Activated naive CD4-positive, alpha-beta T cell treated with anti-CD3 and anti-CD28 coated beads, Interleukin-2, amount 10 ng/mL, durations not matched to agents 7 days and 5 days (primary cell): ENCODE measurements at places on chromosomes 3 and 15.

GRCh38 chr3:77160931-77161497 is 121.1 kb downstream of the ROBO2 start:
- no peaks in the 10 kb centered on the region for H3K27me3 ChIP-seq
- DNase-seq = no peak
- no peaks in the 10 kb centered on the region for H3K36me3 ChIP-seq
- H3K4me3 ChIP-seq = no peak overlapping the region
- no peaks in the 10 kb centered on the region for H3K4me1 ChIP-seq

GRCh38 chr15:65639509-65639908 is 17.8 kb downstream of the SLC24A1 start:
- H3K4me1 ChIP-seq = peaks cover 9% of the 10 kb centered on the region
- H3K36me3 ChIP-seq = no peaks in the 10 kb centered on the region
- H3K4me3 ChIP-seq = no peak overlapping the region
- DNase-seq = no peak
- H3K27ac ChIP-seq = no peak overlapping the region
- H3K27me3 ChIP-seq = peaks cover 6% of the 10 kb centered on the region

GRCh38 chr3:13769422-13769821 is 110.4 kb downstream of the WNT7A start:
- no peak for DNase-seq
- H3K4me1 ChIP-seq = peaks cover 5% of the 10 kb centered on the region
- no peak overlapping the region for H3K4me3 ChIP-seq
- peaks cover 7% of the 10 kb centered on the region for H3K27me3 ChIP-seq
- no peaks in the 10 kb centered on the region for H3K36me3 ChIP-seq

- H3K4me1 ChIP-seq = peaks cover 34% of the 10 kb centered on the region
- H3K27me3 ChIP-seq = no peaks in the 10 kb centered on the region
- DNase-seq = no peak
- H3K4me3 ChIP-seq = no peak overlapping the region
Observed at GRCh38 chr15:52557274-52557641, 11.6 kb downstream of the ARPP19 start.

GRCh38 chr3:156206157-156206556 is 85.8 kb downstream of the KCNAB1 start:
- peaks cover 3% of the 10 kb centered on the region for H3K27me3 ChIP-seq
- no peaks in the 10 kb centered on the region for H3K36me3 ChIP-seq
- H3K4me3 ChIP-seq = no peak overlapping the region
- H3K27ac ChIP-seq = no peak overlapping the region

- H3K4me1 ChIP-seq = no peaks in the 10 kb centered on the region
- DNase-seq = no peak
- H3K4me3 ChIP-seq = no peak overlapping the region
- peaks cover 3% of the 10 kb centered on the region for H3K27me3 ChIP-seq
Observed at GRCh38 chr15:48579945-48580671, 65.4 kb downstream of the FBN1 start.

GRCh38 chr3:27503526-27503925 is 19.3 kb upstream of the SLC4A7 start:
- no peaks in the 10 kb centered on the region for H3K4me1 ChIP-seq
- H3K36me3 ChIP-seq = no peaks in the 10 kb centered on the region
- peaks cover 5% of the 10 kb centered on the region for H3K27me3 ChIP-seq

- DNase-seq = no peak
- no peak overlapping the region for H3K27ac ChIP-seq
- peaks cover 8% of the 10 kb centered on the region for H3K27me3 ChIP-seq
- no peak overlapping the region for H3K4me3 ChIP-seq
Observed at GRCh38 chr3:131353986-131354385, 27.6 kb upstream of the NUDT16 start.

DNA sequence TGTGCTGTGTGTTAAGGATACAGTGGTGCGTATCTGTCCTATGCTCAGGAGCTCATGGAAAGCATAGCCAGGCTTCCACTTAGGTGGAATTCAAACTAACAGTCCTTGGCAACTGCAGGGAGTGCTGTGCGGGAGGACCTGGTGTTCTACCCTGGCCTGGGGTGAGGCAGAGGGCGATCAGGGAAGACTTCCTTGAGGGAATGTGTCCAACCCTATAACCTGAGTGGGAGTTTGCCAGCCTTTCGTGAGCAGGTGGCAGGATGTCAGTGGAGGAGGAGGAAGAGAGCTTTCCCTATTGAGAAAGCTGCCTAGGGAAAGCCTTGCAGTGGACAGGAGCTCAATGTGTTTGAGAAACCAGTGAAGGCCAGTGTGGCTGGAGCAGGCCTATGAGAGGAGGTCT is 271.1 kb upstream of the C2CD4B start:
- no peak for DNase-seq
- no peak overlapping the region for H3K27ac ChIP-seq
- H3K4me1 ChIP-seq = no peaks in the 10 kb centered on the region
- no peaks in the 10 kb centered on the region for H3K27me3 ChIP-seq
- no peak overlapping the region for H3K4me3 ChIP-seq

DNA sequence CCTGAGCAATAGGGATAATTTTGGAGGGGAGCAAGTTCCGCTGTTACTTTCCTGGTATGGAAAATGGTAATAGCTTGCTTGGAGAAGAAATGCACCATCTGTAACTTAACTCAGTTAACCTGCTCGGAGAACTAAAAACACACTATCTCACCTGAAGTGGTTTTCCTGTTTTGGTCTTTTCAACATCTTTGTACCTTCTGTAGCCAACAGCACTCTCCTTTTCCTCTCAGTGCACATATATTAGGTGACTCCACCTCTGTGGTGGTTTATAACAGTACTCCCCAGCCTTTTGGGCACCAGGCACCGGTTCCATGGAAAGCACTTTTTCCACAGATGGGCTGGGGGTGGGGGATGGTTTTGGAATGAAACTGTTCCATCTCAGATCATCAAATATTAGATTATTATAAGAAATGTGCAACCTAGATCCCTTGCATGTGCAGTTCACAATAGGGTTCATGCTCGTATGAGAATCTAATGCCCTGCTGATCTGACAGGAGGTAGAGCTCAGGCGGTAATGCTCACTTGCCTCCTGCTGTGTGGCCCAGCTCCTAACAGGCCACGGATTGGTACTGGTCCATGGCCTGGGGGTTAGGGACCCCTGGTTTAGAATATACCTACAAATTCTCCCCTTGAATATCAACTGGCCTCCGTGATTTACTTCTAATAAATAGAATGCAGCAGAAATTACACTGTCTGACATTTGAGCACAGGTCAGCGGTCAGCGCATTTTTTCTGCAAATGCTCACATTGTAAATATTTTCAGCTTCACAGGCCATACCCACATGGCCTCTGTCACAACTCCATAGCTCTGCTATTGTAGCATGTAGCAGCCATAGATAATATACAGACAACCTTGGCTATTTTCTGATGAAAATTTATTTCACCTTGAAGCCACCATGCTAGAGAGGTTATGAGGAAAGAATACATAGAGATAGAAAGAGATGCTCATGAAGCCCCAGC is 83.8 kb upstream of the SUCLG2 start:
- peak overlapping the region; percentile 88 for H3K27ac ChIP-seq
- H3K36me3 ChIP-seq = peaks cover 19% of the 10 kb centered on the region
- H3K27me3 ChIP-seq = no peaks in the 10 kb centered on the region

DNA sequence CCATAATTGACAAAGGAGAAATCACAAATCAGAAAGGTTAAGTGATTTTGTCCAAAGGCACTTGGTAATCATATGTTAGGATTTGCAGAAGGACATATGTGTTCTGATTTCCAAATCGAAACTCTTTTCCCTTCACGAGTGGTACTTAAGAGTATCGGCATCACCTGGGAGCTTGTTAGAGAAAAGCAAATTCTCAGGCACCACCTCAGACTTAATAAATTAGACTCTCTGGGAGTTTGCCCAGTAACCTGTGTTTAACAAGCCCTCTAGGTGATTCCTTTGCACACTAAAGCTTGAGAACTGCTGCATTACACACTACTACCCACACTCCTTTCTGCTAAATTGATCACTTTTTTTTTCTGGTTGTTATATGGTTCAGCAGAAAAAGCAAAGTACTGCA is 116.2 kb downstream of the SERPINI1 start:
- H3K27ac ChIP-seq = no peak overlapping the region
- H3K4me3 ChIP-seq = no peak overlapping the region
- H3K27me3 ChIP-seq = peaks cover 4% of the 10 kb centered on the region
- DNase-seq = no peak
- no peaks in the 10 kb centered on the region for H3K4me1 ChIP-seq

- H3K4me1 ChIP-seq = no peaks in the 10 kb centered on the region
- H3K4me3 ChIP-seq = no peak overlapping the region
- DNase-seq = no peak
- peaks cover 12% of the 10 kb centered on the region for H3K27me3 ChIP-seq
- no peaks in the 10 kb centered on the region for H3K36me3 ChIP-seq
Observed at GRCh38 chr15:79516155-79516554, 84.0 kb downstream of the MINAR1 start.

GRCh38 chr3:177574222-177574856 is 377.1 kb upstream of the TBL1XR1 start:
- H3K36me3 ChIP-seq = no peaks in the 10 kb centered on the region
- H3K27ac ChIP-seq = no peak overlapping the region
- no peak overlapping the region for H3K4me3 ChIP-seq
- H3K4me1 ChIP-seq = no peaks in the 10 kb centered on the region
- DNase-seq = no peak

GRCh38 chr3:121557426-121557934 is 10.3 kb upstream of the ARGFX start:
- no peak for DNase-seq
- H3K4me3 ChIP-seq = no peak overlapping the region

GRCh38 chr3:25768851-25769250 is 14.4 kb downstream of the NGLY1 start:
- no peak for DNase-seq
- H3K4me3 ChIP-seq = no peak overlapping the region
- peaks cover 49% of the 10 kb centered on the region for H3K36me3 ChIP-seq
- H3K4me1 ChIP-seq = peaks cover 3% of the 10 kb centered on the region

DNA sequence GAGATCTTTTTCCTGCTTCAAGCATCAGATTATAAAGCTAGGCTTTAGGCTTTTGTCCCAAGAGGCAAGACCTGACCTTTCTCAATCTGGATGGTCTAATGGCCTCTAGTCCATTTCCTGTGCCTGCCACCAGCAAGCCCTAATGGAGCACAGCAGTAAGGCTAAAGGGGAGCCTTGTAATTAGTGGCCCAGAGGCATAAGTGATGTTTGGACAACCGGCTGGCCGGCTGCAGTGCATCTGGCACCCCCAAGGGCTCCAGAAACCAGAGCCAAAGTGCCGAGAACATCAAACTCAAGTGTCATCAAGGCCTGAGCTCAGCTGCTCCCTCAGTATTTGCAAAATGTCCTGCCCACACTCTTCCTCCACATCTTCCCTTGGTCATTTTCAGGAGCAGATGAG is 31.9 kb upstream of the RTP4 start:
- H3K4me3 ChIP-seq = no peak overlapping the region
- H3K27me3 ChIP-seq = peaks cover 29% of the 10 kb centered on the region
- no peak overlapping the region for H3K27ac ChIP-seq
- DNase-seq = no peak

DNA sequence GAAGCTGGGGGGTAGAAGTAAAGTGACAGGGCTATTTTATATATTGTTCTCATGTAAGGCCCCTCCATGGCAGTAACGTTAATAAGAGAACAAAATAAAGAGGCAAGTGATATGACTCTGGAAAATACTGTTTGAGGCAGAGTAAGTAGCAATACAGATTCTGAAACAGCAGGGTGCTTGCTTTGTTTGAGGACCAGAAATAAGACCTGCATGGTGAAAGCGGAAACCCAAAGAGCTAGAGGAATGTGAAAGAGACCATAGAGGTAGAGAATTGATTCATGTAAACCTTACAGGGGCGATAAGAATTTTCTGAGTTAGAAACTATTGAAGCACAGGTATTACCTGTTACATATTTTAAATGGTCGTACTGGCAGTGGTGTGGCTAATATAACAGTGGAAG is 1517.1 kb downstream of the SI start:
- no peaks in the 10 kb centered on the region for H3K36me3 ChIP-seq
- no peak overlapping the region for H3K4me3 ChIP-seq

DNA sequence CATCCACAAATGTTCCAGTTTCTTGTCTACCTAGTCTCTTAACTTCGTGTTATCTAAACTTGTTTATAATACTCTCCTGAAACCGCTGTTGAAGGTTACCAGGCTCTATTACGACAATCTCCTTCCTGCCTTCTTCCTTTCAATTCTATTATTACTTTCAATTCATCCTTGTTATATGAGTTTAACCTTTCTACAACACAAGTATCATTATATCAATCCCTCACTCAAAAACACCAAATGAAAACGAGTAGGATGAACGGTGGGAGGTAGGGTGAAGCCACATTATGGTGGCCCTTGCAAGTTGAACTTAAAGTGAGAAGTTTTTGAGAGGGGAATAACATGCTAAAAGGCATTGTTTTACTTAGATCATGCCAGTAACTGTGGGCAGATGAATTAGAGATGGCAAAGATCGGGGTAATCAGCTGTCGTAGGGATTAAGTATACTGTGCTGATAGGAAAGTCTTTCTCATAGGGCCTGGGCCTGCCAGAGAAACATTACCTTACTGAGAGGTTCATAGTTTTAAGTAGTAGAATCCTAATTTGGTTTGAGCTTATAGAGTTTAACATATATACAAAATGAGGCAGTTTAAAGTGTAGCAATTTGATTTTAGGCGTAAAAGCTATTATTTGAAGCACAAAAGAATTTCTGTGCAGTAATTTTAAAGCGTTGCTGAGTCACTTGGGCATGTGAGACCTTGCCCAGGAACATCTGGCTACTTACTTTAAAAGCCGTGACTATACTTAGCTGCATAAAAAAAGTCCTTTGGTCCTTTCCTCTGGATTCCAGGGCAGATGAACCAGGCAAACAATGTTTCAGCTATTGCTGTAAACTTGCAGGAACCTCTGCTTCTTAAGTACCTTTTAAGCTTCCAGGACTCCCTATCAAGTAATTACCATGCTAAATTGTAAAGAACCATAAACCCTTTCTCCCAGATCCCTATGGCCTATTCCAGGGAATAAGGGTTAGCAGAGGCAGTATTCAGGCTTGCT is 3.3 kb upstream of the CEP97 start:
- peak overlapping the region; percentile 0 for H3K4me3 ChIP-seq
- peak overlapping the region; percentile 83 for H3K27ac ChIP-seq
- DNase-seq = no peak

DNA sequence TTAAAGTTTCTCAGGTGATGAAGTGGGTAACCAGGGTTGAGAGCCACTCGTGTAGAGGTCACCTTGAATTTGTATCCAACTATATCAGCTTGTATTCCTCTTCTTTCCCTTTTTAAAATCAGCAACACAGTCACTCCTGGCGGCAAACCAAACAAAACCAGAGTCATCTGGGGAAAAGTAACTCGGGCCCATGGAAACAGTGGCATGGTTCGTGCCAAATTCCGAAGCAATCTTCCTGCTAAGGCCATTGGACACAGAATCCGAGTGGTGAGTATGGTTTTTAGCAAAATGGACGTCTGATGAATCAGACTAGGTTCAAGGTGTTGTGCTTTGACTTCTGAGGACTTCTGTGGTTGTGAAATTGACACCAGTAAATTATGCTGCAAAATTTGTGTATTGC is 3.9 kb downstream of the RPL35A start:
- no peaks in the 10 kb centered on the region for H3K27me3 ChIP-seq
- peaks cover 73% of the 10 kb centered on the region for H3K36me3 ChIP-seq
- H3K4me1 ChIP-seq = peaks cover 70% of the 10 kb centered on the region
- DNase-seq = no peak
- H3K4me3 ChIP-seq = no peak overlapping the region

GRCh38 chr3:141112686-141113297 is 61.6 kb downstream of the SPSB4 start:
- H3K36me3 ChIP-seq = no peaks in the 10 kb centered on the region
- no peak overlapping the region for H3K4me3 ChIP-seq
- H3K27ac ChIP-seq = no peak overlapping the region
- no peak for DNase-seq
- no peaks in the 10 kb centered on the region for H3K4me1 ChIP-seq
